ENCODE measurements at places on chromosomes 2 and 18.

DNA sequence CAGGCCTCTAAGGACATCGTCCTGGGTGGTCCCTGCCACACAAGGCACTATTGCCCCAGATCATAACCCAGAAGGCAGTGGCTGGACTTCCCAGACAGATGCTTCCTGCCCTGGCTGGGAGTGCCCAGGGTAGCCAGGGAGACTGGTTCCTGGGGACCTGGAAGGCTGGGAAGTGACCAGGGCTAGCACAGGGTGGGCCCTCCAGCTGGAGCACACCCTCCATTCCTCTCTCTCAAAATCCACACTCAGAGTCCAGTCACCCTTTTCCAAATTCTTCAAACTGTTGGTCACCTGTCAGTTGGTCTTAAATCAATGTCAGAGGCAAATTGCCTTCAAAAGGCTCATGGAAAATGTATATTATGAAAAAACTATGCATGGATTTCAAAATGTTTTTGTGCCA, 11.6 kb upstream of the TUBB6 start:
- DNase-seq: no peak

GRCh38 chr2:134912361-134912760, 6.3 kb upstream of the CCNT2 start:
- no peak for DNase-seq

DNA sequence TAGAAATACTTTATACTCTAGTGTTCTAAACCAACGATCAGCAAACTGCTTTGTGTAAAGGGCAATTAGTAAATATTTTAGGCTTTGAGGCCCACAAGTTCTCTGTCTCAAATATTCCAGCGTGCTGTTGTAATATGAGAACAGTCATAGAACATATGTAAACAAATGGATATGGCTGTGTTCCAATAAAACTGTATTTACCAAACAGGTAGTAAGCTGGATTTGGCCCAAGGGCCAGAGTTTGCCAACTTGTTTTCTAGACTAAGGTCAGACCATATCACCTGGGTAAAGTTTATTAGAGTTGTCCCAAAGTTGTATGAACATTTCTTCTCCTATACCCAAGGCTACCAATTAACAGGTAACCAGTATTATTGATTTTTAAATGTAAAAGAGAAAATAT, 303.2 kb upstream of the MC4R start:
- no peak for DNase-seq

GRCh38 chr2:204538182-204539018, 6.9 kb upstream of the PARD3B start:
- DNase-seq: no peak

- no peak for DNase-seq
These were observed 133.0 kb upstream of the MMADHC start for GRCh38 chr2:149720615-149721014.

- no peak for DNase-seq
These were observed 165.2 kb upstream of the KLF7 start for GRCh38 chr2:207330912-207331311.

GRCh38 chr2:42839809-42840501, 47.6 kb upstream of the HAAO start:
- no peak for DNase-seq

GRCh38 chr2:38556006-38556801, 46.5 kb downstream of the HNRNPLL start:
- no peak for DNase-seq

GRCh38 chr2:240440704-240441320, 5.3 kb downstream of the GPC1 start:
- DNase-seq: no peak

DNA sequence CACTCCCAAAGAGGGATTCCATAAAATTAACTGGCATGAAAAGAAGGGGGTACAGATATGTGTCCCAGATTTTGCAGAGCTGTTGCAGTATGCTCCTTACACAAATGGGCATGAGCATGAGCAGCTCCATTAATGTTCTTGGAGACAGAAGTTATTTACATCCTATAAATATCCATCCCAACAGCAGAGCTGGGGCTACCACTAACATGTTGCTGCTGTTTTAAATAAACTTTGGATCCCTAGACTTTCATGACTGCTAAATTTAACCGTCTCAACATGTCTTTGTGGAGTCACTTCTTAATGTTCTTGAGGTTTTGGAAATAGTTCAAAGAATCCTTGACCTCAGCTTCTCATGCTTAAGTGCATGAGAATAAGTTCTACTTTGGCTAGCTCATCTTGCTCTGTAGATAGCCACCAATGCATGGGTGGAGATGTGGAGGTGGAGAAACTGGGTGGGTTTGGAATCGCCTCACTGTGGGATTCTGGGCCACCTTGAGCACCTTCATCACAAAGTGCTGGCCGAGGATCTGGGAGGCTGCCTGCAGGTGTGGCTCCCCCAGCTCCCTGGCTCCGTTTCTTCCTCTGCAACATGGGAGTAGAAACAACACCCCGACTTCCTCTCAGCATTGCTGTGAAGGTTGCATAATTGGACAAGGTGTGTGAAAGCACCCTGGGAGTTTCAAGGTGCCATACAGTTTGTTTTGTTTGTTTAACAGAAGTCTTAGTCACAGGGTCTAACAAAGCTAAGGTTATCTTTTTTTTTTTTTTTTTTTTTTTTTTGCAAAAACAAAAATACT, 307.2 kb downstream of the MYCN start:
- no peak for DNase-seq
